Large intestine (tissue), 12 donors: ENCODE measurements at places on chromosomes 5 and 9. TPM values are rescaled to one million over a fixed set of nuclear protein-coding genes. Genes with fewer than 3 reads are reported as not detected.

GRCh38 chr5:3899093-3899492 lies 303.5 kb downstream of the IRX1 start:
- no peak for DNase-seq

DNA sequence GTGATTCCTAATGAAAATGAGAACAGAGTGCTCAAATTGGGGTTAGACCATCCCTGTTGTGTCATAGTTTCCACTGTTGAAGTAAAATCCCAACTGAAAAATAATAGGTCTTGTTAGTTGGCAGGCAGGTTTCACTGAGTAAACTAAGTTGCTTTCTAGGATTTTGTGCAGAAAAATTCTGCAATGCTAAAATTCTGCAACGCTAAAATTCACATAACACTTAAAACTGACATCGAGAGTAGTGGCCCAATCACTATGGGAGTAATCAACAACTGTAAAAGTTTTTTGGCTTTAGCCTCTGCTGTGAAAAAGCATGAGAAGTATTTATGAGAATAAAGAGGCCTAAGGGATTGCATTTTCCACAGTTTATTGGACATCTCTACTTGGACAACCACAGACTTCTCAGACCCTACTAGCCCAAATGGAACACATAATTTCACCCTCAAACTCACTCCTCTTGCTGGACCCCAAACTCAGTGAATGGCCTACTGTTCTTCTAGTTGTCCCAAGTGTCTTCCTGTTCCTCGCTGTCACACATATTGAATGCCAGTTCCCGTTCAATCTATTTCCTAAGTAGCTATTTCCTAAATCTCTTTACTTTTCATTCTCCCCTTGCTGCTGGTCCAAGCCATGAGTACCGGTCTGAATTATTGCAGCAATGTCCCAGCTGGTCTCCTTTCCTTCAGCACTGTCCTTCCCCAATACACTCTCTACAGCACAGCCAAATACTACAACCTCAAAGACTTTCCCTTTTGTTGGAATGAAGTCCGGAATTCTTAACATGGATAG lies 355.4 kb downstream of the PDE4D start:
- no peak for DNase-seq

DNA sequence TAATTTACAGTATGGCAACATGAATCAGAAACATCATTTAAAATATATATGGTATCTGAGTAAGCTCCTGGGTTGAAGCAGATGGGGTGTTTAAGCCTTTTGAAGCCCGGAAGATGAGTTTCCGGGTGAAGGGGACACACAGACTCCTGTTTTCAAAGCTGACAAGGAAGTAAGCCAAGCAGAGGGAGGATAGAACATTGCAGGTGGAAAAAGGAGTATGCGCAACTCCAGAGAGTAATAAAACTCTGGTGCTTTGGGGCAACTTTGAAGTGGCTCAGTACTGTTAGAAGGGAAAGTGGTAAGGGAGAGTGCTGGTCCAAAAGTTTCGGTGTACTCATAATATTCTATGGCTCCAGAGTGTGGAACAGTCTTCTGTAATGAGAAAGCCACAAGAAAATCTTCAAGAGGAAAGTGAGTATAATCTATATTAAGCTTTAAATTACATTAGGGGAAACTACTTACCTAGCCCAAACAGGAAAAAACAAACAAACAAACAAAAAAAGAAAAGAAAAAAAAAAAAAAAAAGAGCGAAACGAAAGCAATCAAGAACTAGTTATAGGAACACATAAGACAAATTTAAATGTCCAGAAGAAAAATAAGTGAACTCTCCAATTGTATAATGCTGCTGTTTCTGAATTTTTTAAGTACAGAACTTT lies 2.3 kb upstream of the ST8SIA4 start:
- DNase-seq, result no peak

DNA sequence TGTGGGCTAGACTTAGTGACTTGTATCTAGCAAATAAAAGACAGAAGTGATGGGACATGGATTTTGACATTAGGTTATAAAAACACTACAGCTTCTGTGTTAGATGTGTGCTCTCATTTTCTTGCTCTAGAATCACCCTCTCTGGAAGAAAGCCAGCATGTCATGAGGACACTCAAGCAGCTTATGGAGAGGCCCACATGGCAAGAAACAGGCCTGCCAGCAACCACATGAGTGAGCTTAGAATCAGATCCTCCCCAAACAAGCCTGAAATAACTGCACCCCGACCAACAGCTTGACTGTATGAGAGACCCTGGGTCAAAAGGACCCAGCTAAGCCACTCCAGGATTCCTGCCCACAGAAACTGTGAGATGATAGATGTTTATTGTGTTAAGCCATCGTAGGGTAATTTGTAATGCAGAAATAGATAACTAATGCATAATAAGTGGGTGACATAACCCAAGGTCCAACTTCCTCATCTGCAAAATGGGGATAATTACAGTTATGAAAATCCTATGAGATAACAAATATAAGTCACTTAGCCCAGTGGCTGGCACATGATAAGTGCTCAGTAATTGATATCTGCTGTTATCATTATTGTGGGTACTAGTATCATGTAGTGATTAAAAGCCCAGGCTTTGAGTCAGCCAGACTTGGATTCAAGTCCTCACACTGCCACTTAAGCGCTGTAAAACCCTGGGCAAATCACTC lies 86.5 kb downstream of the KLHL3 start:
- peak; percentile 20 for DNase-seq

DNA sequence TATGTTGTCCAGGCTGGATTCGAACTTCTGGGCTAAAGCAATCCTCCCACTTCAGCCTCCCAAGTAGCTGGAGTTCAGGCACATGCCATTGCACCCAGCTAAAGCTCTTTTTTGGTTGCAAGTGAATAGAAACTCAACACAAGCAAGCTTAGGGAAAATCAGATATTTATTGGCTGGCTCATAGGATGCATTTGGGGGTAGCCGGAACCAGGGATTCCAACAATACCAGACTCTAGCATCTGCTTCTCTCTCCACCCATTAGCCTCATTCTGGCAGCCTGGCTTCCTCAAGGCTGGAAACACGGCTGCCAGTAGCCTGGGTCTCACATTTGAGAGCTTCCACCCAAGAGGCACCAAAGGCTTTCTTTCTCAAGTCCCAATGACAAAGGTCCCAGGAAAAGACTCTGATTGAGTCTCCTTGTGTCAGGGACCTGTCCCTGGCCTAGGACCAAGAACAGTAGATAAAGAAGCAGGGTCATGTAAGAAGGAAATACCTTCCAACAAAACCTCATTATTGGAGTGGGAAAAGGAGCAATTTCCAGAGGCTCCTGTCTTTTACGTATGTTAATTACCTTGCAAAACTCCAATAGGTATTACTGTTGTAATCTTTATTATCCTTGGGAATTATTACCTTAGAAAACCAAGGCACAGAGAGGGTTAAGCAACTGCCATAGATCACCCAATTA lies 23.0 kb upstream of the B4GALT1 start:
- DNase-seq, result no peak

DNA sequence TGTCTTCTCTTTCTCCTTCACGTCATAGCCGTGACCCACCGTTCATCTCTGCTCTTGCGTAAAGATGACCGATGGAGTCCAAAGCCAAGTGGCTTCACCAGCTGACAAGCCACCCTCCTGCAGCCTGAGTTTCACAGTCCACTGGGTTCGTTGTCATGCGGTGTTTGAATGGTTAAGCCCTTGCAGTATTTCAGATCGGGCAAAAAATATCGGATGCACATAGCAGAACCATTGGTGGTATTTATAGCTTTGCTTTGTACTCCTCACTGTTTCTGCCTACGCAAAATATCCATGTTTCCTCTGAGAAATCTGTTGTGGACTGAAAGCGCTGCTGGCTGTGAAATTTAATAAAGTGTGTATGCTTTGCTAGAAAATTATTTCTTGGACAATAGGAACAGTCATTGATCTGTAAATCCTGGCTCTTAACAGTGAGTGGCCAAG lies 34.5 kb upstream of the NCS1 start:
- no peak for DNase-seq

DNA sequence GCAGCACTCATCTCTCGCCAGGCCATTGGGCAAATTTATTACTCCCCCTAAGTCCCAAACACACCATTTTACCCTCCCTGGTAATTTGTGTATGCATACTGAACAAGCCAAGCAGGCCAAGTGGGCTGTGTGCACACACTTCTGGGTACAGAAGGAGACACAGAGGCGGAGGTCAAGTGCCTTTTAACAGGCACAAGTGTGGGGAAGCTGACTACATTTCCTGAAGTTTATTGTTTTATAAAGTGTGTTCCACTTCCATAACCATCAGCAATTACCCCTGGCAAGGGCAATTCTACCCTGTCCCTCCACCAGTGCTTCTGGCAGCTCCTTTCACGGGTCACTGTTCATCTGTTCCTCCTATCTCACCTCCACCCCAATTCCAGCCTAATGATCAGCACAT lies 93.9 kb downstream of the SETX start:
- DNase-seq, result no peak

GRCh38 chr5:72814104-72814503 lies 2.4 kb upstream of the TNPO1 start:
- DNase-seq, result no peak

DNA sequence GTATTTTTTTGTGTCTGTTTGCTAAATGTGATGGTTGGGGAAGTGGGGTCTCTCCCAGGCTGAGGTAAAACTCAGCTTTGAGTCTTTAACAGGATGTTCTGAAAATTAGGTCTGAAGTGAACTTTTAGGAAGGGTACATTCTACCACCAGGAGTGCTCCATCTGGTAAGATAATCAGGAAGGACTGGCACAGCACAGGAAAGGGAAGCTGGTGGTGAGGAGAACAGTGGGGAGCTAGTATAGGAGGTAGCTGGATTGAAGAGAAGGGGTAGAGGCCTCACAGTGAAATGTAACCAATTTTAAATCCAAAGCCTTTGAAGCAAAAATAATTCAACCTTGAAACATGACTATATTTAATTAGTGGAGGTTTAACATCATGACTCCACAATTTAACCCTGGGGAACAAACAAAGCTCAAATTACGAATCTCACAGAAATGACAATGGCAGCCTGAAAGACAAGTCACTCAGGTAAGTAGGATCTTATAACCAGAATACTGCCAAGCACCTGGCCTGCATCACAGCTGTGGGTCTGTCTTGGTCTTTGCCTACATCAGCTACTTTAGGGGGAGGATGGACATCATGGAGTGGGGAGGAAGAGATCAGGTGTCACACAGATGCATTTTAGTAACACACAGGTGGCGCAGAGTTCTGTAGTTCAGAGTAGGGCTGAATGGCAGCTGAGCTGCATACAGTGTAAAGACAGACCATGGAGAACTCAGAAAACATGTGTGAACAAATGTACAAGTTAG lies 445.3 kb downstream of the DMRT2 start:
- no peak for DNase-seq

- DNase-seq, result no peak
Measured at GRCh38 chr5:141779503-141779973, 97.5 kb upstream of the ARAP3 start.

The LHX2 gene
- 0.12 TPM for polyA plus RNA-seq

The FAM153A gene
- polyA plus RNA-seq, result 0.58 TPM

The IL13 gene
- polyA plus RNA-seq, result 0.07 TPM

The SLC34A3 gene
- polyA plus RNA-seq, result 36.9 TPM

The PSMD5 gene
- polyA plus RNA-seq, result 29.1 TPM

The OGN gene
- 184 TPM for polyA plus RNA-seq

The NIM1K gene
- polyA plus RNA-seq, result 0.21 TPM
